ENCODE measurements at places on chromosomes 1 and 21.

- no peak for DNase-seq
Measured at GRCh38 chr1:229364207-229365065, 21.6 kb upstream of the CCSAP start.

GRCh38 chr1:152141971-152142584 is 16.9 kb downstream of the RPTN start:
- no peak for DNase-seq

DNA sequence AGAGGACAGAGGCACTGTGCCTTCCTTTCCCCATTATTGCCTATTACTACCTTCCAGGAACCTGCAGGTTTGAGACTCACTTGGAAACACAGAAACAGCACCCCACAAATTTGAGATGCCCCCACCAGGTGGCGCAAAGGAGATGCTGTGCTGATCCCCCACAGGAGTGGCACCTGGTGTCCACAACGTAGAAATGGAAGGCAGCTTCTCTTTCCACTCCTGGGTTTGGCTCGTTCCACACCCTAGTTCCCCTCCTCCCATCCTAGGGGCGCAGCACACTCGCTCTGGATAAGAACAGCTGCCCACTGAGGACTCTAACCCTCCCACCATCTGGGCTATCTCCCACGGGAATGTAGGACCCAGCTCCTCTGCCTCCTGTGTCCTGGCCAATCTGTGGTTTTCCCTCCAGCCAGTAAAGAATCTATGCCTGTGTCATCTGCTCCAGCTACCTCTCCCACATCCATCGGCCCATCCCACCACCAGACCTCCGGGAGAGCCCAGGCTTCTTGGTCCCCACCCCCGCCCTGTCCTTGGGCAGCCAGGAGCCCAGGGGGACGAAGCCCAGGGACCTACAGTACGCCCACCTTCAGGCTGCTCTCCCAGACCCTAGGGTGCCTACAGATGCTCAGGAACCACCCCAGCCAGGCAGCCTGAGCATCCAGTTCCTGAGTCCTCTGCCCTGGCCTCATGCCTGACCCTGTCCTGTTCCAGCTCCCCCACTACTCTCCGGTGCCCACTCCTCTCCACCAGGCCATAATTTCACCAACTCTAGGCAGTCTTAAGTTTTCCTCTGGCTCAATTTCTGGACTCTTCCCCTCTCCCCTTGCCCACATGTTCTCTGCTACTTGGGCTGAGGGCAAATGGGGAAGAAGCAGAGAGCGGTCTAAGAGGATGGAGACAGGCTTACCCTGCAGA is 549 bp downstream of the THBS3 start:
- peak; percentile 83 for DNase-seq

- DNase-seq: no peak
Measured at GRCh38 chr21:35149698-35150097, 100.6 kb upstream of the RUNX1 start.

DNA sequence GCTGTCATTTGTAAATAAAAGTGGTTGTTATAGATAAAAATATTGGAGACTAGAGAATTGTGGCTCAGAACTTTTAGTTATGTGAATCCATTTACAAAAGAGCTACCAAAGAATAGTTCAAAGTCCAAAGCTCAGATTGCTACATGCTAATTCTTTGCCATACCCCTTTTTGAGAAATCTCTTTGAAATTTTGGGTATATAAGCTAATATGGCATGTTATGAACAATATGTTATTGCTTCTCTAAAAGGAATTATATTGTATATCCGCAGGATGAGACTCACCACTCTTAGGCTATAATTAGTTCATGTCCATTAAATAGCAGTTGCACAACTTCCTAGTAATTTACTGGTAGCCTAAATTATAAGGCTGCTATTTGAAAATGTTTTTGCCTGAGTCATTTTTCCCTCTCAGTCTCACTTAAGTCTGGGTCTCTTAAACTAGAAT is 178.0 kb downstream of the ZNF281 start:
- no peak for DNase-seq

DNA sequence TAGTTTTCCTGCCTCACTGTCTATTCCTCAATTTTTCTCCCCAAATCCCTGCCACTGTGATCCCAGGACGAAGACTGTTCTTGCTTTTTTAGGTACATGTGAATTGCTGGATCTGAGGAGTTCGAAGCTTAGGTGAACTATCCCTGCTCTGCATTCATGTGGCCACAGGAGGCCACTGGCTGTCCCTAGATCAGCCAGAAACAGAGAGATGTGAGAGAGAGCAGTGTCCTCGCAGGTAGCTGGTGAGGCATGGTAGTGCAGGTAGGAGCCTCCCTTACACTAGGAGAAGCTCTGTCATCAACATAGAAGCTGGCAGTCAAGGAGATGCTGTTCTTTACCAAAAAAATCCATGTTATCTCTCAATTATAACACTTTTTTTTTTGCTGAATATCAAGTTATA is 71.5 kb downstream of the USP24 start:
- no peak for DNase-seq

DNA sequence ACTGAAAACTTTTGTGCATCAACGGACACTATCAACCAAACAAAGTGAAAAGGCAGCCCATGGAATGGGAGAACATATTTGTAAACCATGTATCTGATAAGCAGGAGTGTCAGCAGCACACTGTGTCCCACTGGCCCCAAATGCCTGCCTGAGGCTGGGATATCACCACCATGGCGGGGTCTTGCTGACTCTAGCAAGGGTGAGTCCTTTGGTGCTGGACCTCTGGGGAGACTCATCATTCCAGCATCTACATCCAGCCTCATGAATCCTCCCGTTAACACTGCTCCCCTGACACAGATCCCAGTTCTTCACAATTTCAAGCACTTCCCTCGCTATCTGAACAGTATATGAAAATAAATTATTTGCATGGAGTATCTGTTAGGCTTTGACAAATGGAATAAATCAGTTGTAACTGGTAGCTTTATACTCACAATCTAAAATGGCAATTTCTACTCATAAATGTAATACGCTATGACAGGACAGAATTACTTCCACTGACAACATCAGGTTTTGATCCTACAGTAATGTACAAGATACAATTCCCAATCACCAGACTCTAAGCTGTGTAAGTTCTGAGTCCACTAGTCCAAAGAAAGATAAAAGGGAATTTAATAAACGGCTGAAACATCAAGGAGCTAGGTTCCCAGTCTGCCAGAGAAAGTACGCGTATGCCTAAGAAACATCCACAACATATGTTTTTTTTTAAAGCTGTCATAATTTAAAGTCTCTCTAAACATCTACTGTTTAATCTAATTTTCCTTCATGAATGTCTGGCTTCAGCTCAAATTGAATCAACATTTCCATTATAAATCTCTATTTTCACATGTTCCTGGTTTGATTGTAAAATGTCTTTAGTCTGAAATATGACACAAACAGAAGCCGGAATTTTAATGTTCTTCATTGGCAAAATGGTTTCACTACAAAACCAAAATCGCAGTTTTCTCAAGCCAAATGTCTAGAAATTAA is 95.1 kb downstream of the SIPA1L2 start:
- DNase-seq: no peak

- DNase-seq: no peak
Measured at GRCh38 chr1:204414016-204414415, 2.4 kb upstream of the PPP1R15B start.

- no peak for DNase-seq
Measured at GRCh38 chr1:107536266-107536665, 395.4 kb downstream of the NTNG1 start.

- peak; percentile 3 for DNase-seq
Measured at GRCh38 chr1:74468982-74469603, 43.3 kb downstream of the LRRC53 start.

- DNase-seq: no peak
Measured at GRCh38 chr1:21098186-21098915, 78.3 kb downstream of the EIF4G3 start.

GRCh38 chr1:108829498-108829916 is 27.4 kb downstream of the AKNAD1 start:
- DNase-seq: no peak

DNA sequence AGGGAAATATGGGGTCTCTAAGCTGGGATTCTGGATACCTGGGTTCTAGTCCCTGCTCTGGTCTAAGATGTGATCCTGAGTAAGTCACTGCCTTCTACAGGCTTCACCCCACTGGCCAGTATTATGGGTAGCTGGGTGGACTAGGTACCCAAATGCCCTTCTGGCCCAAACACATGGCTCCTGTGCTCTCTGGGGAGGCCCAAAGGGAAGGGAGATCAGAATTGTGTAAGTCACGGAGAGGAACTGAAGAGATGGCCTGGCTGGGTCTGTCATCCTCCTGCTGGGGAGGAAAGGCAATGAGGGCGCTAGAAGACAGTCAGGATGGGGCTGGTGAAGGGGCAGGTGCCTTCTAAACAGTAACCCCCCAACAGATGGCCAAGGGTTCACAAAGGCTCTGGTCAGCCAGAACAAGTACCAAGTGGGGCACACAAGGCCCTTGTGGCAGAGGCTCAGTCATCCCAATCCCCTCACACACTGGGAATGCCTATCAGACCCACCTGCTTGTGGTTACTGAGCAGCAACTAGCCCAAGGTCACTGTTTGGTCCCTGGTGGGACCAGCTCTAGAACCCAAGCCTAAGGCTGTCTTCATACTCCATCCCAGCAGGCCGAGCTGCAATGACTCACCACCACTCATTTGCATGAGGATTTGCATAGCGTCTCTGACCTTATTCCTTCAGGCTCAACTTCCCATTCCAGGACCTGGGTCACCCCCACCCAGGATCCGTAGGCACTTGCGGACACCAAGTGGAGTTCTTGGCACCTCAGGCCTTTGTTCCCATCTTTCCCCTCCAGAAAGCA is 9.2 kb downstream of the MEF2D start:
- peak; percentile 33 for DNase-seq

GRCh38 chr1:223870617-223871574 is 25.1 kb upstream of the TP53BP2 start:
- no peak for DNase-seq

DNA sequence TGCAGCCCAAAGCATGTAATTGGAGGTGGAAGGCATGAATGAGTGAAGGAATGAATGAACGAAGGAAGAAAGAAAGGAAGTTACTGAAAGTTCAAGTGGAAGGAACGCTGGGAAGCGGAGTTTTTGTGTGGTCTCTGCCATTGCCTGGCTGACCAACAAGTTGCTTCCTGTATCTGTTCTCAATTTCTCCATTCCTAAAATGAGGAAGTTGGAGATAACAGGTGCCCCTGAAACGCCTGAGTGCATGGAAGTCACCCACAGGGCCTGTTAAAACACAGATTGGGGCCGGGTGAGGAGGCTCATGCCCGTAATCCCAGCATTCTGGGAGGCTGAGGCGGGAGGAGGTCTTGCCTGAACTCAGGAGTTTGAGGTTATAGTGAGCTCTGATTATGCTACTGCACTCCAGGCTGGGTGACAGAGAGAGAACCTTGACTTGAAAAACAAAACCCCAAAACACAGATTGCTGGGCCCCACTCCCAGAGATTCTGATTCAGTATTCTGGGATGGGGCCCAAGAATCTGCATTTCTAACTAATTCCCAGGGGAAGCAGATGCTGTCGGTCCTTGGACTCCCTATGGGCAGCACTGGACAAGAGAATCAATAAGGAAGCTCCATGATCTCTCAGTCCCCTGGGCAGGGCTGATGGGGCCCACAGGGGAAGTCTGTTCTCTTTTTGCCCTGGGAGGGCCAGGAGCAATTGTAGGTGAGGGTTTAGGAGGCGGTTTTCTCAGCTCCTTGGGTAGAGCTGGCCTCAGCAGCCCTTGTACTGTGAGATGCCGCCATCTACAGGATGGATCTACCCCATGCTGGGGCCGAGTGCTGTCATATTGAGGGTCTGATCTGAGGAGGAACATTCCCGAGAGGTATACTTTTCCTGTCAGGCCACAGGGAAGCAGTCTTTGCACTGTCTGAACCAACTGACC is 3.3 kb upstream of the CNR2 start:
- peak; percentile 74 for DNase-seq

DNA sequence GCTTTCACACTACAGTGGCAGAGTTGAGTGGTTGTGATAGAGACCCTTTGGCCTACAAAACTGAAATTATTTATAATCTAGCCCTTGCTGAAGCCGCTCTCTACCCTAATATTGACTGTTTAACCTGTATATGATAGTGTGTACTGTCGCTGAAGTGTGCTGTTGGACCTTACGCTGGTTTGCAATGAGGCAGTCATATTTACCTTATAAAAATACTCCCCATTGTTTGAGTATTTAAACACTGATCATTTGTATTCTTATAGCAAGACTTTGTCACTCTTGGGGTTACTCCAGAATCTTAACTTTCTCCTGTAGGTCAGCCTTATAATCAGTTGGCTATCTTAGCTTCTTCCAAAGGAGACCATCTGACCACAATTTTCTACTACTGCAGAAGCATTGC is 56.3 kb downstream of the SMG7 start:
- no peak for DNase-seq

GRCh38 chr1:41811051-41811795 is 107.5 kb downstream of the HIVEP3 start:
- DNase-seq: peak; percentile 68

DNA sequence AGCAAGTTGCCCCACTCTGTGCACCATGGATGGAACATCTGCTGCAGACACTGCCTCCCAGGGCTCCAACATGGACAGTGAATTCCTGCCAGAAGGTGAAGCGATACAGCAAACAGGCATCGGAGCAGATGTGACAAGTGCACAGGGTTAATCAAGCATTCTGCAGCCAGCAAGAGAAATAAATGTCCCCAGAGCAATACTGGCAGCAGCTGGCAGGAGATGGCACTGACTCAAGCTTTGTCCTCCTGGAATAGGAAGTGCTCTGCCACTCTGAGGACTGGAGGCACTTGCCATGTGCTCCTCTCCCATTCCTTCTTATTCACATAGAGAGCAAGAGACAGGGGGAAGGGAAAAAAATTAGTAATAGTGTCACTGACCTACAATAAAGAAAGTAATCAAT is 402.7 kb upstream of the DAB1 start:
- no peak for DNase-seq

GRCh38 chr1:22375601-22376000 is 76.0 kb upstream of the ZBTB40 start:
- no peak for DNase-seq

- DNase-seq: no peak
Measured at GRCh38 chr21:35144978-35145377, 95.9 kb upstream of the RUNX1 start.

DNA sequence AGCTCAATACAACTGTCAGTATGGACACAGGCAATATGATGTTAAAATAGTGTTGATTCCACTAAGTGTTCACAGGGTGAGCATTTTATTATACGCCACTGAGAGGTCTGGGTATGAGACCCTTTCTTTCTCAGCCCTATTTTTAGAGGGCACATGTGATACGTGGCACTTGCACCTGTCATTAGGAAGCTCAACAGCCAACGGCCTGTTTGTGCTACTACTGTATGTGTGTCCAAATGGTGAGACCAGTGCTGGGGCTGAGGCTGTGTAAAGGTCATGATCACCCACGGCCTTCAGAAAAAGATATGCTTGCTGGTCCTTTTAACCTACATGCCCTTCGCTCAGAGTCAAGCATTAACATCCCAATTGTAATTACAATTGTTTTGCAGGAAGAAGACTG is 176.2 kb downstream of the DUSP10 start:
- no peak for DNase-seq
